ENCODE measurements at places on chromosomes 11 and 22.

DNA sequence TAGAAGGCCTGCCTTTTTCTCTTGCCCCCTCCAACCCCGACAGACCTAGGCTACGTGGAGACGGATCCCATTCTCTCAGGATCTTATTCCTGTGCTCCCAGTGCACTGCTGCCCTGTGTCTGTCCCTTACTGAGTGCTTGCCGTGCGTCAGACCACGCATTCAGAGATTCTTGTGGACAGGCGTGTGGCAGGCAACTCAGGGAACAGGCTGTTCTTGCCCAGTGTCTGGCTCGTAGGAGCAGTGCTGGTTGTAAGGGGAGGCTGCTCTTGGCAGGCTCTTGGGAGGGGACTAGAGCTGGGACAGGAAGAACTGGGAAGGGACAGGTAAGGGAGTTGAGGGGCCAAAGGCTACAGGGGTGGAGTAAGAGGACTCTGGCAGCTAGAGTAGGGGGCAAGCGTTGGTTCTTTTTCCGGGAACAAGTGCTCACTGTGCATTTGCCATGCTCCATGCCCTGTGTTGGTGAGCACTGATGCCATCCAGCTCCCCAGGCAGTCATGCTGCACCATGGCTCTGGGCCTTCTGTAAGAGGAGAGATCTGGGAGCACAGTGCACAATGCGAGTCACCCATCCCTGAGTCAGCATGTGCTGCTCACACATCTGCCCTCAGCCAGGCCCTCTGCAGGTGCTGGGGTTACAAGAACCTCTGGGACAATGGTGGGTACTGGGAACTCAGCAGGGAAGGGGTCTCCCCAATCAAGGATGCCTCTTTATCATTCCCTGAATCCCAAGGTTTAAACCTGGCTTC lies 119.1 kb downstream of the TBC1D22A start:
- DNase-seq, result no peak

- no peak for DNase-seq
Measured at GRCh38 chr22:49307870-49308269, 519.8 kb downstream of the BRD1 start.

- DNase-seq, result no peak
Measured at GRCh38 chr11:130514316-130514715, 65.9 kb downstream of the ADAMTS15 start.

- no peak for DNase-seq
Measured at GRCh38 chr22:44809456-44809855, 57.1 kb downstream of the ARHGAP8 start.

- DNase-seq, result no peak
Measured at GRCh38 chr11:95066716-95067038, at the start of gene SRSF8. Gene SRSF8, plus strand, starts transcription at chr11:95066919. Its CDS starts 308 bp downstream, at chr11:95067227.

GRCh38 chr11:134483857-134484256 lies 71.8 kb upstream of the B3GAT1 start:
- DNase-seq, result no peak

GRCh38 chr11:131491503-131491902 lies 121.1 kb downstream of the NTM start:
- DNase-seq, result no peak

GRCh38 chr22:27804470-27805297 lies 3.1 kb upstream of the MN1 start:
- peak; percentile 53 for DNase-seq

- DNase-seq, result no peak
Measured at GRCh38 chr22:40473703-40474102, 103.3 kb downstream of the SGSM3 start.

DNA sequence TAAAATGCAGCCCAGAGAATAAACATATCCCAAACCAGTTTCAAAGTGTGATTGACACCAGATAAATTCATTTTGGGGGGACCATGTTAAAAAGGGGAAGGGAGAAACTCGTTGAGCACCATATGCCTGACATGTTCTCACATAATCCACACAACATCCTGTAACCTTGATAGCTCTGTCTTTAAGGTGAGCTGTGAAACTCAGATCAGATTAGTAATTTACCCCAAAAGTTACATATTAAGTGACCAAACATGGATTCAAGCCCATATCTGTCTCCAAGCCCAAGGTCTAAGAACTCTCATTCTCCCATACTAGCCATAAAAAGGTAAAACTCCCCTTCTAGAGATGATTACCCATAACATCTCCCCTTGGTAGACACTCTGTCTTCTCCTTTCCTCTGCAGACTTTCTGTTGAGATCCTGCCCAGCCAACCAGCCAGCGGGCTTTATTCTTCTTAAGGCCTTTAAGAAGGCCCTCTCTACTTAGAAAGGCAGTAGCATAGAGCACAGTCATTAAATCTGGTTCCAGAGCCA lies 150.7 kb downstream of the CCDC34 start:
- DNase-seq, result no peak

DNA sequence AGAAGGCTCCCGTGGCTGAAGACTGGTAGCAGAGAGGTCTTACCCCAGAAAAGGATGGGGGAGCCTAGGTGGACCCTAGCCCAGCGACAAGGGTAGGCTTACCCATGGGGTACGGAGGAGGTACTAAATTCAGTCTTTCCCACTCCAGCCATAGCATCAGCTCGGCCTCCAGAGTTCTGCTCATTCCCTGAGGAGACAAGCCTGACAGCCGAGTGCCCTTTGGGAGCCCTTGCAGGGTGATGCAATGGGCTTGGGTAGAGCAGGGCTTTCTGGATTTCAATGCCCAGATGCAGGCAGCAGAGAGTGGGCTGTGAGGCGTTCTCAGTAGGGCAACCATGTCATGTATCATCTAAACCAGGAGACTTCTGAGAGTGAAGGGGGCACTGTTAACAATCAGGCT lies 124.7 kb downstream of the MICAL2 start:
- no peak for DNase-seq

GRCh38 chr11:60235321-60235720 lies 7.6 kb downstream of the MS4A4E start:
- DNase-seq, result no peak

GRCh38 chr11:614623-615503 lies 887 bp downstream of the IRF7 start:
- DNase-seq, result no peak

GRCh38 chr11:63919267-63920125 lies 2.5 kb upstream of the RCOR2 start:
- DNase-seq, result no peak

DNA sequence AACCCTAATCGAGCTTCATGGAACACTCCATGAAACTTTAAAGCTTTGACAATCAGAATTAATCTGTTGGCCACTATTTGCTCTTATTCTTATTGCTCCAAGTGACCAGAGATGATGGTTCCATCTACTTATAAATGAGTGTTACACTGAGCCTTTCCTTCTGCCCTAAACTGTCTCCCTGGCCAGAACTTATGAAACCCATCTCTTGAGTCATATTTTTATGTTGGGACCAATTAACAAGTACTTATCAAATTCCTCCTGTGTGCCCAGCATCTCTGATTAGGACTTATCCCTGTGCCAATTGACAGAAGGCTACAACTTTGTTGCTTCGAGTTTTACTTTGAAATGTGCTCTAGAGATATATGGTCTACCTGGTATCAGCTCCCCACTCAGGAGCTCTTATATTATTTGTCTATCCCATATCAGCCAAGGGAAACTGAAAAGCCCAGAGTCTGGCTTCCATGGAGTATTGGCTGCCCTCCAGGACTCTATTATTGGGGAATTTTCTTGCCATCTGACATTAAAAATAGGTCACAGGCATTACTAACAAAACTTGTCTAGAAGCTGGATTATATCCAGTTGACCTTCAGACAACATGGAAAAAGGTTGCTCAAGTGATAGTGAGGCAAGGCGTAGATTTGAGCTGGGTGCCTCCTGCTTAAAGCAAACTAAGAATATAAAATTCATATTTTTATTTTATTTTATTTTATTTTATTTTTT lies 8.8 kb downstream of the KREMEN1 start:
- DNase-seq, result no peak

DNA sequence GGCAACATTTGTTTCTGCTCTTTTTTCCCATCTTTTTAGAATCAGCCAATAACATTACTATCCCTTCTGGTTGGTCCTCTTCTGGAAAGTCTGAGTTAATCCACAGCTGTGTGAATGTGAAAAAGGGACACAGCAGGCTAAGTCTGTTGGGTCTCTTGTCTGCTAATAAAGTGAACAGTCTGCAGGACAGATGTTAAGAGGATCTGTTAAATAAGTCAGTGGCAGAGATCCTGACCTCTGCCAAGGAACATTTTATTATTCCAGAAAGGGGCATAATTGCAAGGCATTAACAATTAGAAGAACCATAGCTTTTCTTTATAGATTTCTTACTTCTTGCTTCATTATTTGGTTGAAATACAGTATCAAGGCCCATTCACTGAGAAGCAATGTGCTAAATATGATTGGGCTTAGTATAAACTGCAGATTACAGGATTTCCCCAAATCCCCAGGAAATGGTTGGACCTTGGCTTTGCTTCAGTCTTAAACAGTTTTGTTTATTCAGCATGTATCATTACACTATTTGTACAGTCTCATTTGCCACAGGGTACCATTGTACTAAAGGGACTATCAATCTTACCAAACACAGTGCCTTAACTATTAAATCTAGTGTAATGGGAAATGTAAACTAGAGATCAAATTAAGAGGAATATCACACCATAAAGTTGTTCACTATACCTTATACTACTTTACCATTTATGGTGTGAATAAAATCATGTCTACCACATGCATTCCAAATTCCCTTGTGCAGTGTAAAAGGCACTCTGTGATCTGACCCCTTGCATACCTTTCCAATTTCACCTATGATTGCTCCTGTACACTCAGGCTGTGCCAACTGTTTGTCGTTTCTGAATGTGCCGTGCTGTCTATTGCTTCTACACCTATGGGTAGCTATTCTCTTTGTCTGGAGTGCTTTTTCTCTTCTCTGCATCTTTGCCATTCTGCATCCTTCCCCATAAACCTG lies 274.0 kb downstream of the SOX6 start:
- no peak for DNase-seq

DNA sequence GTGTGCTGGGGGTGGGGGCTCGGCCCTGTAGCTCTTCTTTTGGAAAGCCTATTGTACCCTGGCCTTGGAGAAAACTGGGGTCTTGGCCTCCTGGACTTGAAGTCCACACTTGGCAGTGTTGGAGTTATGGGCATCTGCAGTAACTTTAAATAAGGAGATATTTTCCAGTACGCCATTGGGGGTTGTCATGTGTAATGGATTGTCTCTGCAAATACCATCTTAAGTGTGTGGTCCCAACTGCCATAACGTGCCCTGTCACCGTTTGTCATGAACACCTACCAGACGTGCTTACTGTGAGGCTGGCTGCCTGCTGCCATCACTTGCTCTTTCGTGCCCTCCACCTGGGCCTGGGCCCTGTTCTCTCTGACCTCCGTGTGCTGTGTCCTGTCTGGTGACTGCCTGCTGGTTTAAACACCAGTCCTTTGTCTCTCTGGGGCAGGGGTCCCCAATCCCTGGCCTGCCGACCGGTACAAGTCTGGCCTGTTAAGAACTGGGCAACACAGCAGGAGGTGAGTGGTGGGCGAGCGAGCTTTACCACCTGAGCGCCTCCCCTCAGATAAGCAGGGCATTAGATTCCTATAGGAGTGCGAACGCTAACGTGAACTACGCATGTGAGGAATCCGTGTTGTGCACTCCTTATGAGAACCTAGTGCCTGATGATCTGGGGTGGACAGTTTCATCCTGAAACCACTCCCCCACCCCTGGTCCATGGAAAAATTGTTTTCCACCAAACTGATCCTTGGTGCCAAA lies 3.6 kb upstream of the ZDHHC8 start:
- DNase-seq, result no peak

- DNase-seq, result no peak
Measured at GRCh38 chr11:1763796-1764661, at the start of gene CTSD. Gene CTSD, minus strand, starts transcription at chr11:1763927. Its CDS starts 68 bp downstream, at chr11:1763859.

DNA sequence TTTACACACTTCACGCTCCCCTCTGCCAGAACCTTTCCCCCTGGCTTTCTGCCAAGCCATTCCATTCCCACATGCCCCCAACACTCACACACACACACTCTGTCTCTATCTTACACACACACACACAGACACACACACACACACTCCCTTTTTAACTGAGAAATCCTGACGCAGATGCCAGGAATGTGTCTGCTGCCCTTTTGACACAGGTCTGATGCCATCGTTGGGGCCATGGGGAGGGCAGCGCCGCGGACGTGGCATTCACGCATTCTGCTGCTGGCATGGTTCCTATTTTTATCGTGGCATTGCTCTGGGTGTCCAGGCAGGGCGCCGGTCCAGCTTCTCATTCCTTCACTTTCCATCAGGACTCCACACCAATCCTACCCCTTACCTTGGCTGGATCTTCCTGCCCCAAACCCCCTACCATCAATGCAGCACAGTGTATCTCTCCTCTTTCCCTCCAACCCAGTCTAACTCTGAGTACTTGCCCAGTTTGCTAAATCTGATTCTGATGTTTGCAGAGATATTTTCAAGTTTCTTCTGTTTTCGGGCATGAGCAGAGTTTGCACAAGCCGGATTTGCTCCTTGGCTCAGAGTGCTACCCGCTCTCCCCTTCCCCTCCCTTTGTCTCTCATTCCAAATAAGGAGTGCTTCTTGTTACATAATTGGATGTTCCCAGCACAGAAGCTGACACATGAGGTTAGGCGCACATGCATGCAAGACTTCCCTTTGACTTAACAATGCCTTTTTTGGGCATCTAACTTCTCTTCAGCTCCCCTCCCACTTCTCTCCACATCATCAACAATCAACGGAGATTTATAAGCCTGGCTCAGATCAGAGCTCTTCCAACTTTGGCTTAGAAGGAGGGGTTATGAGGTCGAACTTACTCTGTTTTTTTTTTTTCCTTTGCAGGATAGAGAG lies 18.8 kb downstream of the SNX19 start:
- DNase-seq, result no peak

- DNase-seq, result no peak
Measured at GRCh38 chr11:104796301-104796700, 102.0 kb downstream of the CASP12 start.

DNA sequence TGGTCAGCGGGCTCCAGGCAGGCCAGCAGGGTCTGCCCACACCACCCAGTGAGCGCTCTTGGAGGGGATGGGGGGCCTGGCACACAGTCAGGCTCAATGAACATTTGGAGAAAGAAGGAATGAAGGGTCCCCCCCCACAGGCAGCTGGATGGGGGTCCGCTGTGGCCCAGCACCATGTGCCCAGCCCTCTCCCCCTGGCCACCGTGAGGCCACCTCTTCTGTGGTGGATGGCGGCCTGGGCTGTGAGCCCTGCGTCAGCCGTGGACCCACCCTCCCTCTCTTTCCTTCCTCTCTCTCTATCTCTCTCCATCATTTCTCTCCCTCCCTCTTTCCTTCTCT lies 35.1 kb upstream of the MUC5AC start:
- no peak for DNase-seq

- no peak for DNase-seq
Measured at GRCh38 chr11:106101819-106102218, 24.4 kb downstream of the AASDHPPT start.

GRCh38 chr22:31680861-31681341 lies 18.9 kb upstream of the PISD start:
- DNase-seq, result no peak

- no peak for DNase-seq
Measured at GRCh38 chr11:10329935-10330334, 25.1 kb downstream of the ADM start.

DNA sequence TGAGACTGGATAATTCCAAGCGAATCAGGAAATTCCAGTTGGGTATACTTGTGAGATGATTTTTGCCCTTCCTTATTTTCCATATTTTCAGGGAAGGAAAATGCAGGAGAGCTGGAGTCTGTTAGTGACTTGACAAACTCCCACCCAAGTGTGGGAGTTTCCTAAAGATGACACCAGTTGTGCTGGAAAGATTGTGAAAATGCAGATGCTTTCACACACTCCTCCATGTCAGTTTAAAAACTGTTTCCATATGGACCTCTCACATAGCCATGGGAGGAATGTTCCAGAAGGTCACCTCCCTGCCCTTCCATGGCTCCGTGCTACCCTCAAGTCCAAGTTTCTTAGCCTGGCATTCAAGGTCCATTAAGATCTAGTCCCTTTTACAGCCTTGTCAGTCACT lies 350.7 kb upstream of the NARS2 start:
- no peak for DNase-seq
